Activated CD4-positive, alpha-beta T cell treated with anti-CD3 and anti-CD28 coated beads, Interleukin-2, amount 10 ng/mL, durations not matched to agents 7 days and 5 days (primary cell): ENCODE measurements at places on chromosomes 12 and 14. TPM values are rescaled to one million over a fixed set of nuclear protein-coding genes. Genes with fewer than 3 reads are reported as not detected.
A peak's percentile ranks its signal among the peaks of the same experiment; 100 is the strongest.

DNA sequence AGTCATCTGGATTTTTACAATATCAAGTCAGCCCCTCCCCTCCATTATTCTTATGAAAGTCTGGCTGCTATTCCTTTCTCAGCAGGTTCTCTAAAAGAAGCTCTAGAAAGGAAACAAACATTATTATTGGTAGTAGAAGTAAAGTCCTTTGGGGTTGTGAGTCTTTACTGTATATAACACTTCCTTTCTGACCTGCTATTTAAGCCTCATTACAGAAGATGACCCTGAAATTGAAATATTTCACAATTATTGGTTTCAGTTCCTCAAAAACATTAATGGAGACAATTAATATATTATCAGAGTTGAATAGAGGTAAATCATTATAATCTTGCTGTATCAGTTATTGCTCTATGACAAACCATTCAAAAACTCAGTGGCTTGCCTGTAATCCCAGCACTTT lies 19.3 kb downstream of the PLEKHA5 start:
- peaks cover 2% of the 10 kb centered on the region for H3K36me3 ChIP-seq
- H3K4me3 ChIP-seq: no peak overlapping the region
- H3K4me1 ChIP-seq: no peaks in the 10 kb centered on the region
- no peak overlapping the region for H3K27ac ChIP-seq
- H3K27me3 ChIP-seq: no peaks in the 10 kb centered on the region

DNA sequence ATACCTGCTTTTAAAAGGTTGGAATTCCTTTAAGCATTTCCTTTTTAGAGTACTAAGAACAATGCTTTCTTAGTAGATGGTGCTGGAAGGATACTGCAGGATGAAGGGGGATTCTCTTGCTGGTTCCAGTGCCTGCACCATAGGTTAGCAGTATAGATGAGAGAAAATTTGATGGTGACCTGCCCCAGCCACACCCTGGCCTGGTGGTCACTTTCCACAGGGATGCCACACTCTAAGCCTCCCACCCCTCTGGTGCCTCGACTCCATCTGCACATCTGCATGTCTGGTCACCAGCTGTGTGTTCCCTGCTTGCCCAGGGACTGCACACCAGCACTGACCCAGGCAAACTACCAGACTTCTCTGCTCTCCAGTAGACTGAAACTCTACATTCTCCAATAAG lies 19.1 kb downstream of the SLC2A3 start:
- peaks cover 43% of the 10 kb centered on the region for H3K36me3 ChIP-seq
- no peak overlapping the region for H3K4me3 ChIP-seq
- no peak for DNase-seq
- H3K4me1 ChIP-seq: peaks cover 27% of the 10 kb centered on the region
- peak overlapping the region; percentile 57 for H3K27ac ChIP-seq

DNA sequence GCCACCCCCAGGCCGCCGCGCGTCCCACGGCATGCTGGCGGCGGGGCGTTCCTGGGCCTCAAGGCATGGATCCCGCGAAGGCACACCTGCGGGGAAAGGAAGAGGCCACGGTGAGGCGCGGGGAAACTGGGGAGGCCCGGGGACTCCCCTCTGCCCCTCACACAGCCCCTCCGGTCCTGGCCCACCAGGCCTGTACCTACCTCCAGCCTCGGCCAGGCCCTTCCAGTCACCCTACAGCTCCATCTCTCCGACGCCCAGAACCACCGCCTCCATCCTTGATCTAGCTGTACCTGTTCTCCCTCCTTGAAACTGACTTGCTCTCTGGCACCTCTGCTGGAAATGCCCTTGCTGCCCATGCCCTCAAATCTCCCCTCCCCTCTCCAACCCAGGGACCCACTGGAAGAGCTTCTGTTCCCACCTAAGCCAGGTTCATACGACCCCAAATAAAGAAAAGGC lies 1.7 kb downstream of the ANKRD9 start:
- peaks cover 19% of the 10 kb centered on the region for H3K4me1 ChIP-seq
- no peaks in the 10 kb centered on the region for H3K36me3 ChIP-seq
- H3K27me3 ChIP-seq: peaks cover 2% of the 10 kb centered on the region
- peak overlapping the region; percentile 48 for H3K4me3 ChIP-seq

DNA sequence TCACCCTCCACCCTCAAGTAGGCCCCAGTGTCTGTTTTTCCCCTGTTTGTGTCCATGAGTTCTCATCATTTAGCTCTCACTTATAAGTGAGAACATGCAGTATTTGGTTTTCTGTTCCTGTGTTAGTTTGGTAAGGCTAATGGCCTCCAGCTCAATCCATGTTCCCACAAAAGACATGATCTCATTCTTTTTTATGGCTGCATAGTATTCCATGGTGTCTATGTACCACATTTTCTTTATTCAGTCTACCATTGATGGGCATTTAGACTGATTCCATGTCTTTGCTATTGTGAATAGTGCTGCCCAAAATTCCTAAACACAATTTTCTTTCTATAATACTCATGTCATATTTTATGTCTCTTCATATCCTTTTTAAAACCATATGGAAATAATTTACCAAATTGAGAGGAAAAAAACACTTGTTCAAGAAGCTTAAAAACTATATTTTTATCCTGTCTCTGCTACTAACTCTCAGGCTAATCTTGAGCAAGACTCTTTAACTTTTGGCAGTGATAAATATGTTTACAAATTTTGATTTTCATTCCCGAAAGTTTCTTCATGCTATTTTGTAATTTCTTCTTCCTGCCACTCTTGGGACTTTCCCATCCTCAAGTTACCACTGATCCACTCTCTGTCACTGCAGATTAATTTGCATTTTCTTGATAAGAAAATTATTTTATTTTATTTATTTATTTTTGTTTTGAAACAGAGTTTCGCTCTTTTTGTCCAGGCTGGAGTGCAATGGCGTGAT lies 28.0 kb upstream of the OSBPL8 start:
- H3K4me1 ChIP-seq: peaks cover 13% of the 10 kb centered on the region
- H3K4me3 ChIP-seq: no peak overlapping the region
- H3K27ac ChIP-seq: no peak overlapping the region
- no peaks in the 10 kb centered on the region for H3K36me3 ChIP-seq

Gene NRXN3
- not detected for total RNA-seq

DNA sequence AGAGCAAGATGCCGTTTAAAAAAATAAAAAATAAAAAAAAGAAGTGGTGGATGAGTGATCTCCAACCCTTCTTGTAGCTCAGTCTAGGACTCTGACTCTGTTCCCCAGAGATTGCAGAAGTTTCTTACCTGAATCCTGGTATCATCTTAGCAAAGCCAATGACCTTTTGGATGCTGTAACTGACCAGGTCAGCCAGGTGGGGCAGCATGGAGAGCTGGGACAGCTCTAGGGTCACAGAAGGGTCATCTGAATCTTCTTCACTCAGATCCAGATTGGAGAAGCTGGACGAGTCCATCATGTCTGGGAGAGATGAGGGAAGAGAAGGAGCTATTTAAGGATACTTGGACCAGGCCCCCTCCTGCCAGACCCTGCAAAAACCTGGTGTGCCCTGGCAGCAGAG lies 35.8 kb upstream of the HDAC7 start:
- no peak overlapping the region for H3K4me3 ChIP-seq
- peaks cover 8% of the 10 kb centered on the region for H3K4me1 ChIP-seq
- peaks cover 14% of the 10 kb centered on the region for H3K36me3 ChIP-seq
- DNase-seq: no peak

- DNase-seq: no peak
- peaks cover 18% of the 10 kb centered on the region for H3K4me1 ChIP-seq
- no peak overlapping the region for H3K27ac ChIP-seq
These were observed 21.3 kb upstream of the HSP90B1 start for GRCh38 chr12:103908877-103909276.

Gene GPRC5A
- 0.08 TPM for total RNA-seq

Gene SLC10A1
- not detected for total RNA-seq

Gene ACOT2
- 13.2 TPM for total RNA-seq

GRCh38 chr12:83506841-83507240 lies 820.1 kb downstream of the TMTC2 start:
- H3K36me3 ChIP-seq: no peaks in the 10 kb centered on the region
- no peaks in the 10 kb centered on the region for H3K4me1 ChIP-seq
- no peak for DNase-seq
- no peaks in the 10 kb centered on the region for H3K27me3 ChIP-seq

Gene PPP1R36
- not detected for total RNA-seq

DNA sequence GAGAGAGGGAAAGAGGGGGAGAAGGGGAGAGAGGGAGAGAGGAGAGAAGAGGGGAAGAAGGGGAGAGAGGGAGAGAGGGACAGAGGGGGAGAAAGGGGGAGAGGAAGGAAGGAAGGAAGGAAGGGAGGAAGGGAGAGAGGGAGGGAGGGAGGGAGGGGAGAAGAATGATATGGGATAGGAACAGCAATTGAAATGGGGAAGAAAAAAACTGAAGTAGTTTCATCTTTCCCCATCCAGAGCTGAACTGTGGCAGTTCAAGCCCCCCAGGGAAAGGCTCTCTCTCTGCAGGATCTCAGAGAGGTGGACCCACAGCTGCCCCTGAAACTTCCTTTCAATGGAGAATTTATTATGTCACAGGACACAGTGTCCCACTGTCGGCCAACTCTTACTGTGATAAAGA lies 136.9 kb downstream of the DPF3 start:
- H3K27ac ChIP-seq: no peak overlapping the region
- no peak for DNase-seq
- H3K4me3 ChIP-seq: no peak overlapping the region
- peaks cover 10% of the 10 kb centered on the region for H3K27me3 ChIP-seq
- no peaks in the 10 kb centered on the region for H3K4me1 ChIP-seq

Gene SENP1
- total RNA-seq: 37.2 TPM

GRCh38 chr12:90331821-90332220 lies 623.2 kb downstream of the CCER1 start:
- H3K27me3 ChIP-seq: peaks cover 1% of the 10 kb centered on the region
- no peaks in the 10 kb centered on the region for H3K4me1 ChIP-seq
- H3K4me3 ChIP-seq: no peak overlapping the region
- no peaks in the 10 kb centered on the region for H3K36me3 ChIP-seq
- DNase-seq: no peak
- no peak overlapping the region for H3K27ac ChIP-seq

- no peak overlapping the region for H3K27ac ChIP-seq
- H3K4me3 ChIP-seq: no peak overlapping the region
- H3K36me3 ChIP-seq: no peaks in the 10 kb centered on the region
- peaks cover 12% of the 10 kb centered on the region for H3K27me3 ChIP-seq
- peaks cover 3% of the 10 kb centered on the region for H3K4me1 ChIP-seq
- DNase-seq: no peak
These were observed 44.3 kb downstream of the GALNT9 start for GRCh38 chr12:132284827-132285741.
